CD4-positive, alpha-beta T cell treated with Interleukin-17A for 1 hour (primary cell): ENCODE measurements at places on chromosomes 2 and 18.

- DNase-seq = no peak
Measured at GRCh38 chr18:10405014-10405493, 49.4 kb upstream of the APCDD1 start.

DNA sequence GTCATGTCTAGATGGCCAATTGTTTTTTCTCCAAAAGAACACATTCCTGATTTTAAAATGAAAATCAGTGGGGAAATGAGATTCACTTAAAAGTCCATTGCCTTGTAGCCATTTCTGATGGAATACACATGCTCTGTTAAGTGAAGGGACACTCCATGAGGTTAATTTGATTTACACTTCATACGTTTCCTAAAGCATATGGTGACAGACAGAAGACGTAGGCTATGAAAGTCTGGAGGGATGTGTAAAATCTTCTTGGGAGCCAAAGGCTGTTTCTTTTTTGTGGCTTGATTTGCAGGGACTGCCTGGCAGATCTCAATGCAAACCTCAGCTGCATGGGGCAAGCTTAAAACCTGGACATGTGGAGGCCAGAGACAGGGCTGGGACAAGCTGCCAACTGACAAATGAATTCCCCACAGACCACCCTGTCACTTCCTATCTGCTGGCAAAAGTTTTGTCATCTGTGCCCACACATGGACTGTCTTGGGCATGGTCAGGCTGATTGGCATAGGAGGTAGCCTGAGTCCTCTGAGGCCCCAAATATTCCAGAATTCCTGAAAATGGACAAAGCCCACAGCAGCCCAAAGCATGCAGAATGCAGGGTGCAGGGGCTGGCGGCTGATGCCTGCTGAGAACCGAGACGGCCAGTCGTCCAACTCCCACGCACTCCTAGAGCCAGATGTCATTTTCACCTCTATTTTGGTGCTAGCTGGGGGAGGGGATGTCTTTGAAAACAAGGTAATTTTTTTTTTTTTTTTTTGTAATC, 73.9 kb downstream of the SDC1 start:
- no peak for DNase-seq

- DNase-seq = no peak
Measured at GRCh38 chr2:74957886-74958273, 563 bp upstream of the POLE4 start.

DNA sequence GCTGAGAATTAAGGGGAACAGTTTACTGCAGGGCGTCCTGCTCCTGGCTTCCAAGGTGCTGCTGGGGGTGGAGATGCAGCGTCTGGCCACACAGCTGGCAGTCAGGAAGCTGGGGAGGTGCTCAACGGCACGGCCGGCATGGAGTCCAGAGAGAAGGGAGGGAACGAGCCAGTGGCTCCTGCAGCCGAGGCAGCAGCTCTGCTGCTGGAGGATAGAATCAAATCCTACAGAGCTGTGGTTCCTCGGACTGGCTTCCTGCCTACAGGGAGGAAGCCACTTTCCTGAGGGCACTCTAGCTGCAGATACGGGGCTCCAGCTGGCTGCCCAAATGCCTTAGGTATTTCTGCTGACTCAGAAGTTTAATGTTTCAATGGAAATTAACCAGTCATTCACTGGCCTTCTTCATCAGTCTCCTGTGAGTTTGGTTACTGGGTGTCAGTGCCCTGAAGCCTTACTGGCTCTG, 266.3 kb downstream of the TWIST2 start:
- no peak for DNase-seq

DNA sequence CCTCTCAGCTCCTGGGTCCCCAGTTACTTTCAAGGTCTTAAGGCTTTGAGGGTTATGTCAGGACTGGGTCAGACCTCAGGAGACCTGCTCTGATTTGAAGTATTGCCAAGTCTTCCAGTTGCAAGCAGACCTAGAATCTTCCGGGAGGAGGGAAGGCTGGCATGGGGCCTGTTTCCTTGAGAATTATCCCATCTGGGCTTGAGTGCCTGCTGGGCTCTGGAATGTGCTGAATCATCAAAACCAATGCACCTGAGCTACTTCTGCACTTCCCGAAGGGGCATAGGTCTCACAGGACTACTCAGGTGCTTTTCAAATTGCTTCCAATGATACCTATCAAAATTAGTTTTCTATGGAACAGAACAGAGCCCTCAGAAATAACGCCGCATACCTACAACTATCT, 327.3 kb downstream of the XIRP2 start:
- DNase-seq = no peak

- no peak for DNase-seq
Measured at GRCh38 chr2:43513796-43514195, 82.0 kb downstream of the THADA start.

DNA sequence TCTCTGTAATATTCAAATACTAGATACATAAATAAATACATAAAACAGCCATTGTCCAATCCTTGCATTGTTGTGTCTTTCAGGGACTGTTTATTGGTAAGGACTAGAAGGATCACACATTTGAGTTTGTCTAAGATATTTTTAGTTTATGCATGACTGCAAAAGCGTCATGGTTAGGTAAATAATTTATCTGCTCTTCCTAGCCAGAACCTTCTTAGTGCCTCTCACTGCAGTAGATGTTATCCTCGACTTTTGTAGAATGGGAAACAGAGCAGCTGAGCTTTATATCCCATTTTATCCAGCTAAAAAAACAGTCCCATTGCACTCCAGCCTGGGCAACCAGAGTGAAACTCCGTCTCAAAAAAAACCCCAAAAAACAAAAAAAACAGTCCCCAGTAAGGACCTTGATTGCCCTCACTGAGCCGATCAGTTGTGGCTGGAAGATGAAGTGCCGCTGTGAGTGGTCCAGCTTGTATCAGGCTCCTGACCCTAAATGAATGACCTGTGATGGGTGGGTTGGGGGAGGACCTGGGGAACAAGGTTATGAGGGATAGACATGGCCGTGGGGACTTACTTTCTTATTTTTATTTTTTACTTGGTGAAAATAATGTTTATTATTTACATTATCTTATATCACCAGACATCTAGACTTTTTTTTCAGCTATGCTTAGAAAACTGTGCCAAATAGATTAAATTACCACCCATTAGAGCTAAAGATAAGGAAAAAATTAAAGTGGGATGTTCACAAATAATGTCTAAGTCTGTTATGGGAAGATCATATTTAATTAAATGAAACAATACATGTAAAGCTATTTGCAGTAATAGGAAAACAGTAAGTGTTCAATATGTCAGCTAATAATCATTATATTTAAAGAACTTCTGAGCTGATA, 10.9 kb upstream of the ADAM23 start:
- no peak for DNase-seq
